Right kidney (tissue), 9 donors: ENCODE measurements at places on chromosomes 1 and 21.
A peak's percentile ranks its signal among the peaks of the same experiment; 100 is the strongest.

DNA sequence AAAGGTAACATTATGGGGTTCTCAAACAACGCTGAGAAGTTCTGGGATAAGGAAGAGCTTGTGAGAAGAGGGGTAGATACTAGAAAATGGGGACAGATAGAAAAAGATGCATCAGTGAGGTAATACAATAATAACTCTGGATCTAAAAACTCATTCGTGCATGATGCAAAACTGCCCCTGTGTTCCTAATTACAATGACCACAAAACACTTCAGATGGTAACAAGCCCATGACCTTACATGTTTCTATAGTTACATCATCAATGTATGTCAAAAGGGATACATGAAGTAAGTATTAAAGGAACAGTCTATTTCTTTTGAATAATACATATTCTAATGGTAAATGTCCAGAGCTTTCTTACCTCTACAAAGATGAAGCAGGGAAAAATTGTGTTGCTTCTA is 110.6 kb upstream of the PLPPR5 start:
- DNase-seq: no peak

DNA sequence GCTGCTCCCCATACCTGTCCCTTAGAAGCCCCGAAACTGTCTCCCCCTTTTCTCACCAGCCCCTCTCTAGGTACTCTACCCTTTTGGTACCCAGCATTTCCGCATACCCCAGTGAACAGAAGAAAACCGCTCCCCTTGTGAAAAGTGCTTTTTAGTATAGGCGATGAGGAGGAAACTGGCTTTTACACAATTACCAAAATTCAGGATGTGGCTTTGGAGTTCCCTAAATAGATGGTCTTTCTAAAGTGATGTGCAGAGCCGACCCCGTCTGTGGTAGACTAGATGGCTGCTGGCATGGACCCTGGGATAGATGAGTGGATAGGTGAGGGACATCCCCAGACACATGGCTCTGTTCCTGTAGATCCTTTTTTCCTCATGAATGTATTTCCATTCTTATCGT is 2.6 kb upstream of the PER3 start:
- no peak for DNase-seq

GRCh38 chr1:241186716-241187115 is 170.3 kb downstream of the RGS7 start:
- no peak for DNase-seq

- DNase-seq: no peak
These were observed 72.0 kb downstream of the MIS18A start for GRCh38 chr21:32206631-32207405.

- DNase-seq: no peak
These were observed 2.7 kb downstream of the PDE9A start for GRCh38 chr21:42655796-42656770.

DNA sequence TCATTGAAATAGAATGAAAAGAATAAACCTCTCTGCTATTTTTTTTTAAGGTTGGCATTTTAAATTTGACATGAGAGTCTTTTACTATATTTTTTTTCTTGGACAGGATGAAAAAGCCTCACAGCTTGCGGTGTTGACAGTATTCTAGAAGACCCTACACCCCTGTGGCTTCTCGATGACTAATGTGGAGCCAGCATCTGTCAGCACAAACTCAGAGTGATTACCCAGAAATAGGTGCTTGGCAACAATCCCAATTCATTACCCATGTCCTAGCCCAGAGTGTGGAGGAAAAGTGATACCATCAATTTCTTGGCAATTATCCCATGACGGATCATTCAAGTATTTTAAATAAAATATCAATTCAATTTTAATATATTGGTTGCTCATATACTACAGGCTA is 186.8 kb upstream of the MAP1LC3C start:
- DNase-seq: no peak

- DNase-seq: no peak
These were observed 127.1 kb downstream of the SLC30A10 start for GRCh38 chr1:219801156-219801820.

DNA sequence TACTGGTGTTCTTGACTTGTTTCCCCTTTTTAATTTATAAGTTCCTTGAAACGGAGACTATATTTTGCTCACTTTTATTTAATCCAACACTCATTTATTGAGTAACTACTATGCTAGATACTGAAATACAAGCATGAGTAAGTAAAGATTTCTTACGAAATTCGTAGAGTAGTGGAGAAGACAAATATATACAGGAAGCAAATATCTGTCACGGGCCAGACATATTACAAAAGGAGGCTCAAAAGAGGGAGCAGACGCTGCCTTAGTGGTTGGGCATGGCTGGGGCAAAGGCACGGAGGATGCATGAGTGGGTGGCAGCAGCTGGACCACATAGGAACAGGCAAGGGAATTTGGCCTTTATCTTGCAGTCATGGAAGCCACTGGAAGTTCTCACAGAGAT is 6.8 kb downstream of the NCF2 start:
- no peak for DNase-seq

DNA sequence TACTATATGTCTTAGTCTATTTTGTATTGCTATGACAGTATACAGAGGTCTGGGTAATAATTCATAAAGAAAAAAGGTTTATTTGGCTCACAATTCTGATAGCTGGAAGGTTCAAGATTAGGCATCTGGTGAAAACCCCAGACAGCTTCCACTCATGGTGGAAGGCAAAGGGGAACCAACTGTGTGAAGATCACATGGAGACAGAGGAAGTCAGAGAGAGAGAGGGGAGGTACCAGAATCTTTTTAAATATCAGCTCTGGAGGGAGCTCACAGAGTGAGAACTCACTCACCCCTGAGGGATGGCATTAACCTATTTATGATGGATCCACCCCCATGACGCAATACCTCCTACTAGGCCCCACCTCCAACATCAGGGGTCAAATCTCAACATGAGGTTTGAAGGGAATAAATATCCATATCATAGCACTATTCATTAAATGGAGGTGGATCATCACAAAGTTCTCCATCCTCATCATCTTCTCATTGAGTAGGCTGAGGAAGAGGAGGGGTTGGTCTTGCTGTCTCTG is 290.5 kb downstream of the DSCAM start:
- DNase-seq: no peak

- DNase-seq: no peak
These were observed 142.2 kb downstream of the URB2 start for GRCh38 chr1:229768232-229768631.

GRCh38 chr1:105632342-105633196 is 1423.9 kb upstream of the PRMT6 start:
- peak; percentile 56 for DNase-seq

DNA sequence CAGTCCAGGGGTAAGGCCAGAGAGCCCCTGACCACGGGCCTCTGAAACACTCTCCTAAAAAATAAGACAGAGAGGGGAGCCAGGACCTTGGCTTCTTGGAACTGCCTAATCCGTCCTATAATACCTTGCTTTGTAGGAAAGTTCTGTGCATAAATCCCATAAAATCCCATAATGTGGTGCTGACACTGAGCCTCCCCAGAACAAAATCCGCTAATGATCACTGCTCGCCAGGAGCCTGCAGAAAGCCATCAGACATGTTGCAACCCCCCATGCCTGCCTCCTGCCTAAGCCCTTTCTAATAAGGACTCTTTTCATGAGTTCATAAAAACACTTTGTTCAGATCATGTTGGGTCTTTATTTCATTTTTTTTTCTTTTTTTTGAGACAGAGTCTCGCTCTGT is 9.3 kb upstream of the DHRS3 start:
- no peak for DNase-seq

GRCh38 chr1:153293851-153294250 is 18.9 kb downstream of the PGLYRP3 start:
- no peak for DNase-seq

GRCh38 chr1:151048645-151049032 is 1.1 kb downstream of the C1orf56 start:
- no peak for DNase-seq

DNA sequence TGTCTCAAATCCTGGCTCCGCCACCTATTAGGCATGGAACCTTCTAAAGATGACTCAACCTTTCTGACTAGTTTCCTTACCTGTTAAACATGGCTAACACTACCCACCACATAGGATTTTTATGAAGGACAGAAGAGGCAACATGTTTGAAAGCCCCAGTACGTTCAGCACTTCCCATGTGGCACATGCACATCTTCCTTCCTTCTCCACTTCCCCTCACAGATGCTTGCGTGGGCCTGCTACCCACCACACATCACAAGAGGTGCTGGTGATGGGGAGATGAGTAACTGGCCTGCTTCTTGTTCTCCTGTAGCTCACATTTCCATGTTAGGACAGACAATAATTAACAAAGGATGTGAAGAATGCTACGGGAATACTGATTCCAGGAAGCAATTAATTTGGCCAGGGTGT is 7.1 kb downstream of the ZBTB21 start:
- DNase-seq: no peak

DNA sequence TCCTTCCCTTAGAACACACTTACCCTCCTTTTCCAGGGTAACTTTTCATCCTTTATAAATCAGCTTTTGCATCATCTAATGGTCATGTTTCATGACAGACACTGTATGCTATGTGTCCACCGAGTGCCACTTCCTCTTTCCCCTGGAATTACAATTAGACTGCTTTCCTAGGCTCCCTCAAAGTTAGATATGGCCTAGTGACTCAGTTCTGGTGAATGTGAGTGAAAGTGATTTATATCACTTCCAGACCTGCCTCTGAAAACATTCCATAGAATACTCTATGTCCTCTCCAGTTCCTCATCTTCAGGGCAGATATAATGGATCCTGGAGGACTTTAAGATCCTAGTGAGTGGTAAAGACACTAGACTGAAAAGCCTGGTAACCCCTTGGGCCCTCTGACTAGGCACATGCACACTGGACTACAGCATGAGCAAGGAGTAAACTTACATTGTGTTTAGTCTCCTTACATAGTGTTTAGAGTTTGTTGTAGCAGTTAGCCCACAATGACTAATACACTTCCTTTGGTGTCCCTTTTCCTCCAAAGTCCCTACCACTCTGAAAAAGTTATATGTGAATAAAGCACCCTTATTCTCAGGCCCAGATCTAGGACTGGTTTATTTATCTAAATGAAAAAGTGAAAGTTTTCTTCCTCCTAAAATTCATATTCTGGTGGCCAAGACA is 59.3 kb downstream of the GPR88 start:
- DNase-seq: no peak

DNA sequence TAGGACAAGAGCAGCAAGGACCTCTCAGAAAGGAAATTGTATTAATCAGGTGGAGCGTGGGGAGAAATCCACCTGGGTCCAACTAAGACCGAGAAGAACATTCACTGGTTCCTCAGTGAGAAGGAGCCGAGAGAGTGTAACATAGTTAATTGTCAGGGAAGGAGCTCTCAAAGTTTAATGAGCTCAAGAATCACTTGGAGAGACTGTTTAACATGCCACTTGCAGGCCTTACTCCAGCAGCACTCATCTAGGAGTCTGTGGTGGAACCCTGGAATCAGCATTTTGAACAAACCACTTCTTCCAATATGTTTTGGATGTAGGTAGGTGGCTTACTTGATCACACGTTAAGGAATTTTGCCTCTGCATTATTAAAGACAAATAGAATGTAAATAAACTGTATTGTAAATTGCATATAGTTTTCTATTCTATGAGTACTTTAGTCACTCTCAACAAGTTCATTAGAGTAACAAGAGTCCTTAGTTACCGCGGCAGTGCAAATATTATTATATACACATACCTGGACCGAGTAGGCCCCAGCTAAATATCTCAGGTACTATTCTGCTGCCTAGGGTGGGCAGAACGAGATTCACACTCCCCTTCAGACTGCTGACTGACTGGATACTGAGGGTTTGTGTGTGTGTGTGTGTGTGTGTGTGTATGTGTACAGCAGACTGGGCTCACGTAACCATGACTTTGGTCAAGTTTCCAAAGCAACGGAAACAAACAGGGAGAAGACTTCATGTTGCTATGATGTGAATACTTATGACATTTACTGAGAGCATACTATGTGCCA is 203.2 kb upstream of the USP24 start:
- no peak for DNase-seq

DNA sequence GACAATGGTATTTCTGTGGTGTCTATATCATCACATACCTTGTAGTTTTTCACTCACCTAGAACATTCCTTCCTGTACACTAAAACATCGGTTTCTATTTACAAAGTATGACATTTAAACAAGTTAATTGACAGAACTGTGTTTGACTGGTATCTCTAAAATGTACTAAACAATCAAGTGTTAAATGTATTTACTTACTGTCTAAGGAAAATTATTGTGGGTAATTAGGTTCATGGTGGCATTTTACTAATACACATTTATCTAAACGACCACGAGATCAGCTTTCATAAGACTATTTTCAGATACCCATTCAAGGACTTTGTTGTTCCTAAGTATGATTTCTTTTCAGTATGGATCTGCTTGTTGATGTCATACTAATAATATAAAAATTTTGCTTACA is 115.2 kb downstream of the ADGRL2 start:
- DNase-seq: no peak

DNA sequence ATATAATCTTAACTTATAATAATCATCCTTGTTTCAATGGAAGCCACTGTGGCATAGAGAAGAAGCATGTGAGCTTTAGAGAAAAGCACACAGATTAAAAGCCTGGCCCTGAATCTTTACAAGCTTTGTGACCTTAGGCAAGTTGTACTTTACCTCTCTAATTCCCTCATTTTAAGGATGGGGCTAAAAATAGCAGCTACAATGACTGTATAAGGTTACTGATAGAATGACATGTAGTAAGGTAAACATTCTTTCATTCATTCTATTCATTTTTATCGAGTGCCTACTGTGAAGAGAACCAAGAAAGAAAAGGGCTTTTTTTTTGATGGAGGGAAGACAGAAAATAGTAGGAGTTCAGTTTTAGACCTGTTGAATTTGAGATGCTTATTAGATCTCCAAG is 25.6 kb downstream of the CDKN2C start:
- no peak for DNase-seq

GRCh38 chr1:147142886-147143285 is 29.4 kb downstream of the PRKAB2 start:
- no peak for DNase-seq

- DNase-seq: no peak
These were observed 69.9 kb upstream of the BACE2 start for GRCh38 chr21:41098076-41098475.

DNA sequence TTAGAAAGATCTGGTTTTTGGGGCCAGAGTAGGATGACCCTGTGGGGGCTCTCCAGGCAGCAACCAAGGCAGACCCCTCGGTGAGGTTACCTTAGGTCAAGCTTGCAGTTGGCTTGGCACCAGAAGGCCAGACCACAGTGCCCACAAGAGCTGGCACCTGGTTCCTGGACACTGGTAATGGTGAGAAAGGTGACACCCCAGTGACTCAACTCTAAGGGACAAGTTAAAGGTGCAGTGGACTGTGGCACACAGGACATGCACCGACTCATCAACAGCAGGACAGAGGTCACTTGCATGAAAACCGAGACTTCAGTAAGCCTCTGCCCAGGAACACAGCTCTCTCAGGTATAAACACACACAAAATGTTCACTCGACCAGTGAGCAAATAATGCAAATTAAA is 6.7 kb downstream of the LRRC38 start:
- no peak for DNase-seq

GRCh38 chr1:56547473-56547872 is 31.9 kb downstream of the PLPP3 start:
- DNase-seq: no peak

- DNase-seq: no peak
These were observed 1344.7 kb downstream of the NCAM2 start for GRCh38 chr21:22342889-22343288.
